ENCODE measurements at places on chromosomes 16 and 17.

- DNase-seq: no peak
Measured at GRCh38 chr17:63519116-63519881, 3.9 kb upstream of the KCNH6 start.

GRCh38 chr17:55437159-55437605 lies 15.5 kb upstream of the MMD start:
- DNase-seq: no peak

DNA sequence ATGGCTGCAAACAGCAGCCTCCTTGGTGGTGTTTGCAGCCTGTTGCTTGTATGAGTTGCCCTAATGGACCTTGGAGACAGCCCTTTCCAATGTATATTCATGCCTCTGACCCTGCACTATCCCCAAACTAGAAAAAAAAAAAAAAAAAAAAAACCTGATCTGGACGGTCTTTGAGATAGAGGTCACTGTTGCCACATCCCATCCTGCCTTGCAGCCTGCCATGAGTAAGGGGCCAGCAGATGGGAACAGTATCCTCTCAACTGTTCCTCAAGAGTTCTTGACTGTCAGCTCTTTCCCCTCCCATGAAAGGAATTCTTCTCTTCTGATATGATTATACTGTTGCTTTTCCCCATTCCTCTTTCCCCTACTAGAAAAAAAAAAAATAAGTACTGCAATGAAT lies 152.4 kb downstream of the SSH2 start:
- no peak for DNase-seq

- DNase-seq: no peak
Measured at GRCh38 chr16:78784771-78785170, 685.3 kb downstream of the WWOX start.

GRCh38 chr17:3551189-3551588 lies 6.4 kb downstream of the TRPV3 start:
- no peak for DNase-seq

DNA sequence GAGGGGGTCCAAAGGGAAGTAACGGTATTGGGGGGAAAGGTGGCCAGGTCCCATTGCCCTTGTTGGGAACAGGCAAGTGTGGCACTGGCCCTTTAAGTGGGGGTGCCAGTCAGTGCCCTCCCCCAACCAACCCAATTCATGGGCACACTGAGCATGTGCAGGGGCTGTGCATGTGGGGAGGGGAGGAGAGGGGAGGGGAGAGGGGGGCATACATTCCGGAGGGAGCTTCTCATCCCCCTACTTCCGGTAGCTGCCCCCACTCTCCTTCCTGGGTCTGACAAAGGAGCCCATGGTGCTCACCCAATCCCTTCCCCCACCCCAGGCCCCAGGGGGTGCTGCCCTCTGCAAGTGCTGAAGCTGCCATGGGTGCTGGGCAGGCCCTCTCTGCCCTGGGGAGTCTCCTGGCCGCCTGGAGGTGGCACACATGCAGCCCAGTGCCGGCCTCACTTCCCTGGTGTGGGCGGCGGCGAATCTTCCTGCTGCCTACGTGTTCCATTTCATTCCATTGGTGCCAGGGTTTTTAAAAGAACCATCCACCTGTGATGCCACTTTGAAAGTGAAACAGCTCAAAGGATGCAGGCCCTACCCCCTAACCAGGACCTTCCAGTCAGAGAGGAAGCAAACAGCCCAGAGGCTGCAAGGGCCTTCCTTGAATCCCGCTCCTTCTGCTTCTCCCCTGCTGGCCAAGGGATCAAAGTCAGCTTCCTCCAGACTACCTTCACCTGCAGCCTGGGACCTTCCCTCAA lies 11.0 kb downstream of the HEXIM2 start:
- no peak for DNase-seq

DNA sequence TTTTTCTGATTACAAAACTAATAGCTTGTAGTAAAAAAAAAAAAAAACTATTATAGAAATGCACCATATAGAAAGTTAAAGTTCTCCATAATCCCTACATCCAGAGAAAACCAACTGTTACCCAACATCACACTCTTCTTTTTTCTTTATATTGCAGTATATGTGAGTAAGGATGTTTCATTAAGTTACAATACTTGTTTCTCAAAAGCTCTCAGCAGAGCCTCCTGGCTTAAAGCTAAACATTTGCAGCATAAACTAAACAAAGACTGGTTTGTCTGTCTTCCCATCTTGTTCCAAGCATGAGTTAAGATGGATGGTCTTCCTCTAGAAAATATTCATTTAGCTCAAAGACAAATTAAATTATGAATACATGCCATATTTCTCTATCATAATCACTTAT lies 25.2 kb downstream of the GRB2 start:
- no peak for DNase-seq

GRCh38 chr16:81469710-81470535 lies 25.3 kb downstream of the CMIP start:
- no peak for DNase-seq

GRCh38 chr17:12789481-12790248 lies at the start of gene ARHGAP44:
Gene ARHGAP44, plus strand, starts transcription at chr17:12789498. Its CDS starts 341 bp downstream, at chr17:12789839.
- peak; percentile 74 for DNase-seq

DNA sequence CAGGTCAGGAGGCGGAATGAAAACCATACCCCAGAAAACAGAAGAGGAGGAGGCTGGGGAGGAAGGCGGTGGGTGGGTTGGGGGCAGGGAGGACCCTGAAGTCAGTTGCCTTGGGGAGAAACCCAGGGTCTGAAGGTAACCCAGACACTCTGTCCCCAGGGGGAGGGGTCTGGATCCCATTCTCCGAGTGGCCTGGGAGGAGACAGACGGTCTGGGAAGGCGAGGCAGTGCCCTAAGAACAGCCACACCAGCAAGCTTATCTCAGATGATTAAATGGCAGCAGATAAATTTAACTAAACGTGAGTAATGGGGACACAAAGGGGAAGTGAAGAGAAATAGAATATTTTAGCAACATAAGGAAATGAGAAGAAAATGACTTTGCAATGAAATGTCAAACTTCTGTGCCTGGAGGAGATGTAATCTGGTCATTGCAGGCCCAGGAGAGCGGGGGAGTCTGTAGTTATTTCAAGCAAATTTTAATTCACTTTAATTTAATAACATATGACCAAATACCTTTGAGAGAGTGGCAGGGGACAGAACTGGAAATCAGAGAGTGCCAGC lies 21.4 kb upstream of the ZFP90 start:
- no peak for DNase-seq

DNA sequence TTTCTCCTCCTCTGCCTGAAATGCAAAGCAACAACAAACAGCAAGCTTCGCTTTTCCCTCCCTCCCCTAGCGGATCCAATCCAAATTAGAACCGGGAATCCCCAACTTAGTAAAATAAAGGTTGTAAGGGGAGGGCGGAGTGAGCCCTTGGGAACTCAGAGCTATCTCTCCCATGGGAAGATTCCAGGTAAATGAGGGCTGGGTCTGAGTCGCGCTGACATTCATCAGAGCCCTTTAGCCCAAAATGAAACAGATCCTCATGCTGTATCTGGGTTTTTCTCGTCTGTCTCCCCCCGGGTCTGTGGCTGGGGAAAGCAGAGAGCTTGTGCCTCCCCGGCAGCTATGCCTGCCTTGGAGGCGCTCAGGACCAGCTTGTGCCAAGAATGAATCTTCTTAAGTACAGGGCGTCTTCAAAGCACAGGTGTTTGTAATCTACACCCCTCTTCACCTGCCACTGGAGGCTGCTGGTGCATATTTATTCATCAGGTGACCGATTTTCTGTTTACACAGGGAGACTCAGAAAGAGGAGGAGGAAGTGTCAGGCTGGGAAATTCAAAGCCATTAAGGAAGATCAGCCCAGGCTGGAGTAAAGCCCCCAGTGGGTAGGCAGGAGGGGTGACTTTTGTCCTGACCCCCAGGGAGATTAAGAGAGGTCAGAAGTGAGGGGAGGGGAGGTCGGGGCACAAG lies 55.0 kb upstream of the GSE1 start:
- no peak for DNase-seq

DNA sequence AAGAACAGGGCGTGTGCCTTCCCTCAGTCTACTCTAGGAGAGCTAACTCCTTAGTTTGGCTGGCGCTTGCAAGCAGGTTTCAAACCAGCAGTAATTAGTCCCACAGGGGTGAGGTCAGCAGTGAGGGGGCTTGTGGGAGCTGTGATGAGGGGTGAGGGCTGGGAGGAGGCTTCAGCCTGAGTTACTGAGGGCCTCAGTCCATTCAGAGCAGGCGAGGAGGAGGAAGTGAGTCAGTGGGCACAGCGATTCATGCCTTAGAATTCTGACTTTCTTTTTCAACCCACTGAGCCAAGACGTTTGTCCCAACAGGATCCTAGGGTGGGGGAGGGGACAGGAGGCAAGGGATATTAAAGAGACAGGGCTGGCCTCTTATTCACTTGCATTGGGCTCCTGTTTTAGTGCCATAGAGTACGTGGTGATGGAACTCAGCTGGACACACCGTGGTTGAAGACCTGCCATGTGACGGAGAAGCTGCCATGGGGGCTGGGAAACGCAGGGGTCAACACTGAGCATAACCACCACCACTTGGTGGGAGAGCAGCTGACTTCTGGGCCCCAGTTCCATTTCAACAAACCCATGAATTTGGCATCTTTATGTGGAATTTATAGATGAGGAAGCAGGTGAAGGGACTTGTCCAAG lies 8.3 kb upstream of the ITGA3 start:
- no peak for DNase-seq

DNA sequence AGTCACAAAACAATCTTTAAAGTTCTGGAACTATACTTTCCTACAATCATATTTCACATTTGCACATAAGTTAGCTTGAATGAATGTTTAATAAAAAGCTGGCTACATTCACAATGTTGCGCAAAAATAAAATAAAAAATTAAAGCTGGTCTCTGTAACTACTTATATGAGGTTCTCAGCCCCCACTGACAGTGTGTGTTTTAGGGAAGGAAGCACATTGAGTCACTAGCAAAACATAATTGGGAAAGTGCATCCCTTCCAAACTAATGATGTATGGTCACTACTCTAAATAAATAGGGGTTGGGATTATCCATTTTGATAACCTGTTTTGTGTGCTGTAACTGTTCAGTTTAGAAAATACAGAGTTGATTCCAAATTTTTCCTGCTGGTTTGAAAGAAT lies 251.9 kb downstream of the IRX3 start:
- no peak for DNase-seq

GRCh38 chr16:56789360-56789759 lies 59.4 kb downstream of the NUP93 start:
- DNase-seq: no peak

DNA sequence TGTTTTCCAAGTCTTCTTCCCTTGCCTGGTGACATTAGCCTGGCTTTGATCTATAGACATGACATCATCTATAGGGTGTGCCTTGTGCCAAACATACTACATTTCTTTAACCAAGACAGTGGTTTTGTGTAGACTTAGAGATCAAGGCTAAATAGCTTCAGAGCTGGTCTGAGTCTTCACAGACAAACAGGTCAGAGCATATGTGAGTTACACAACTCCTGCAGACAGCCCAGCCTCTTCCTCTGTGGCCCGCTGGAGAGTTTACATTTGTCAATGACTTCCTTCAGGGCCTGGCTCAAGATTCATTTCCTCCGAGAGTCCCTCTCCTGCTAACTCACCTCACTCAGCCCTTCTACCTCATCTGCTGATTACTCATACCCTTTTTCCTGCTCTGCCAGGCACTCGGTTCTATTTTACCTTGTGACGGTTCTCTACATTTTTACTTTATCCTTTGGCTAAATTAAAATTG lies 73.1 kb upstream of the TANC2 start:
- DNase-seq: no peak

DNA sequence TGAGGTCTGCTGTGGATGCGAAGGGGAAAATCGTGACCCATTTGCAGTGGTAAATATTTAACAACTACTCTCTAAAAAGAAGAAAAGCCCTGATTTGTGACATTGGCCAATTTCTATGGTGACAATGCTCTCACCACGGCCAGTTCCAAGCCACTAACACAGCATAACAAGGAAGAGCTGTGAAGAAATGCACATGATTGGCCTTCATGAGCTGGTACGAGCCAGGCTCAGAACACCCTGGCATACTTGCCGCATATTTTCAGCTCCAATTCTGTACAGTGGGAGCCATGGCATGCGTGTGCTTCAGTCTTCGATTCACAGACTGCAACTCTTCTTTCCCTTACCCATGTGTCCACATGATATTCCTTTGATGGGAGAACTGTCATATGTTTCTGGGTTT lies 363.9 kb upstream of the CDH5 start:
- DNase-seq: no peak

DNA sequence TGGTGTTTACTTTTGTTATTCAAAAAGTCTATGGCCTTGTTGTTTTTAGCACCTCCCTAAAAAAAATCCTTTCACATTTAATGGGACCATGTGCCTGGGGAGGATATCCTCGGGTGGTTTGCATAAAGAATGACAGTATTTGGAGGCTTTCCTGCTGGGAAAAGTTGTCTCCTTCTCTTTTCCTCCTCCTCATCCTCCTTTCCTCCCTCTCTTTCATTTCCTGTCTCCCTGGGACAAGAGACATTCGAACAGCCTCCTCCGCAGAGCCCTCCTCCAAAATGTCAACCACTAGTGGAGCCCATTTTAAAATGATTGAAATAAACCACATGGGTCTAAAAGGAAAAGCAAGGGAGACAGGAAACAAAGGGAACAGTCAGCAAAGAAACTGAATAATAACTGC lies 67.4 kb downstream of the MYH13 start:
- no peak for DNase-seq

DNA sequence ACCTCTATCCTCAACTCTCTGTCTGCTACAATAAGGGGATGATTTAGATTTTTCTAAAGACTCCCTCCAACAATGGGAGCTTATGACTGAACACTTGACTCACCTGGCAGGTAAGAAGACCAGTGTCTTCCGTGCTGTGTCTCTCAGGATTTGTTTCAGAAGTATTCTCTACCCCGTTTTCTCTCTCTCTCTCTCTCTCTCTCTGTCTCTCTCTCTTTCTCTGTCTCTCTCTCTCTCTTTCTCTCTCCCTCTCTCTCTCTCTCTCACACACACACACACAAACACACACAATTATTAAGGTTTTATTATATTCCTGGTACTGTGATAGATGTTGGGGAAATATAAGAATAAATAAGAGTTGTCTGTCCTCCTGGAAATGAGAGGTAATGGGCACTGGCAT lies 263.9 kb downstream of the TOX3 start:
- no peak for DNase-seq

DNA sequence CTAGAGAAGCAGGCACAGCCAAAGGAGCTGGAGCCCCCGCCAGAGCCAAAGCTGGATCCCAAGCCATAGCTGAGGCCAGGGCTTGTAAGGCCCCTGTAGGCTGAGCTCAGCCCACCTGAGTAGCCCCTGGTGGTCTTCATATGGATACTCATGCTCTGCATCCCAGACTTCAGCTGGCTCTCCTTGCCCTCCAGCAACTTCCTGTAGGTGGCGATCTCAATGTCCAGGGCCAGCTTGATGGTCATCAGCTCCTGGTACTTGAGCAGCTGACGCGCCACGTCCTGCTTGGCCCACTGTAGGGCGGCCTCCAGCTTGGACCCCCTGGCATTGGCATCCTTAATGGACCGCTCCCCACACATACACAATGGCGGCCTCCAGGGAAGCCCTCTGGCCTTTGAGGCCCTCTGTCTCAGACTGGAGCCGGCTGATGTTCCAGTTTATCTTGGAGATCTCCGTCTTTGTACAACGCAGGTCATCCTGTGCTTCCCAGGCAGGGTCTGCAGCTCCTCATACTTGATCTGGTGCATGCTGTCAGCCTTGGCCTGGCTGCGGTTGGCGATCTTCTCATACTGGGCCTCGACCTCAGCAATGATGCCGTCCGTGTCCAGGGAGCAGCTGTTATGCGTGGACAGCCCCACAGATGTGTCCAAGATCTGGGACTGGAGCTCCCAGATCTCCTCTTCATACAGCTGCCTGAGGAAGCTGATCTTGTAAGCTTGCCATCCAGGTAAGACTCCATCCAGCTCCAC lies 28.9 kb downstream of the IKZF3 start:
- DNase-seq: no peak

GRCh38 chr16:3664187-3664896 lies 9.9 kb downstream of the DNASE1 start:
- DNase-seq: no peak

- DNase-seq: no peak
Measured at GRCh38 chr17:1852327-1852726, 22.5 kb downstream of the RPA1 start.

Data from progenitor cell of endocrine pancreas (in vitro differentiated cells).